ENCODE measurements at places on chromosomes 12 and 14.

- no peak for DNase-seq
Measured at GRCh38 chr14:102461490-102462338, 47.9 kb downstream of the ANKRD9 start.

- no peak for DNase-seq
Measured at GRCh38 chr12:47121146-47121545, 41.4 kb upstream of the AMIGO2 start.

- DNase-seq: no peak
Measured at GRCh38 chr12:21940549-21941505, at the start of gene ABCC9. Gene ABCC9, minus strand, starts transcription at chr12:21941426. Its CDS starts 4,752 bp downstream, at chr12:21936674.

DNA sequence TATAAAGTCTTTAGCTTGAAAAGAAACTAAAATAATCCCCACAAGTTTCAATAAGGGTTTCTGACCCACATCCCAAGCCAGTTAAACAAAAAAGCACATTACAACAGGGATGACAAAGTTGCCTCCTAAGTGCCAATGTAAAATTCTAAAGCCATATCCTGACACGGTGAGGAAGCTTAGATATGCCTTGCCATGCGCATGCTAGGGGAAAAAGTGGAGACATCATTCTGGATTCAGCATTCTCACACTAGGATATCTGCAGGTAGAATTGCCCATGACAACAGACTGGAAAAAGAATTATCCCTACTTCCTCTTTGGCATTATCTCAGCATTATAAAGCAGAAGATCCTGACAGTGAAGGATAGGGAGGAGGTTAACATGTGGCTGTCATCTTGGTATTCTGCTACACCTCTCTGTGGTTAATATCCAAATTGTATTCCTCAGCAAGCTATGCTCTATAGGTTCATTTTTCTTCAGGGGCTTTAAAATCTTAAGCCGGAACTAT is 4.9 kb downstream of the DUSP6 start:
- no peak for DNase-seq

DNA sequence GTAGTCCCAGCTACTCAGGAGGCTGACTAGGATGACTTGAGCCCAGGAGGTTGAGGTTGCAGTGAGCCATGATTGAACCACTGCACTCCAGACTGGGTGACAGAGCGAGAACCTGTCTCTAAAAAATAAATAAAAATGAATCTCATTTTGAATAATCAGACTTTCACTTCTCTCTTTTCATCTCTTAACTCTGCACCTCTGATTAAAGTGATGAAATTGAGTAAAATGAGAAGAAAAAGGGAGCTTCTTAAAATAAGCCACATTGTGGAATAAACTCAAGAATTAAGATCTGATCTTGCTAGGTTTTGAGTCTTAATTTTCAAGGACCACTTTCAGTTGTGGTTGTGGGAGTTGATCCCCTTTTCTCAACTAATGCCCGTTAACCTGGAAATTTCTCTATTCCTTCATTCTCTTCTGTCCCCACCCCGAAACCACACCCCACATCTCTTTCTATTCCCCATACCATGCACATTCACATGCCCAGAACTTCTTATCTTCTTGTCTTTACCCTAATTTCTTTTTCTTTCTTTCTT is 70.9 kb upstream of the ETV6 start:
- DNase-seq: no peak

Data from AG09309 (cell line).